NCI-H774 (cell line): ENCODE measurements at places on chromosomes 3 and 15.

DNA sequence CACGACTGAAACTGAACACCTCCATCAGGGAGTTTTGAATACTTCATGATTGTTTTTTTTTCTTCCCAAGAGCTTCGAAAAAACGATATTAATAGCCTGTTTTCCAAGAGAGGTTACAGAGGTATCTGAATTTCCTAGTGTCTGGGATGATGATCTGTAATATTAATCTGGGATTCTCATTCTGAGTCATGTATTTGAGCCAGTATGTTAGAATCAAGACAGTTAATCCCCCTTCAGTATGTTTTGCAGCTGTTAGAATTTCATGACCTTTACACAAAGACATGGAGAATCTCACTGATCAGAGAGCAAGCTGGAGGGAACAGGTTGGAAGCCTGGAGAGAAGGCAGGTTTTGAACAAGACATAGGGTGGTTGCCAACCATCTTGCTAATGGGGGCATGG, 234.5 kb upstream of the GAP43 start:
- DNase-seq, result no peak

DNA sequence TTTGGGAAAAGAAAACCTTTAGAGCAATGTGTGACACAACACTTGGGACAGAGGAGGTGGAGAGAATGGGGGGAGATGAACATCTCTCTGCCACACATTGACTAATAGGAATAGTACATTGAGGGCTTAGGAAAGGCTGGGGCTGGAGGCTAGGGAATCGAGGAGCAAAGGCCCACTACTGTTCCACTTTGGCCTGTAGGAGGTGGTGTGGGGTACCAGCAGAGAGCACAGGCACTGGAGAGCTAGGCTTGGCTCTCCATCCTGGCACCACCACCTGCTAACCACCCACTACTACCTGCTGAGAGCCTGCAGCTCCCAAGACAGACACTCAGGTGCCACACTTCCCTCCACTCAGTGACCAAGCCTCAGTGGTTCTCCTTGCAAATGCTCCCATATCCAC, 19.4 kb downstream of the CCDC32 start:
- no peak for DNase-seq

- peak; percentile 12 for DNase-seq
Measured at GRCh38 chr3:9915254-9916141, 1.4 kb upstream of the IL17RC start.

GRCh38 chr15:39156166-39156565, 424.7 kb upstream of the THBS1 start:
- DNase-seq, result no peak

DNA sequence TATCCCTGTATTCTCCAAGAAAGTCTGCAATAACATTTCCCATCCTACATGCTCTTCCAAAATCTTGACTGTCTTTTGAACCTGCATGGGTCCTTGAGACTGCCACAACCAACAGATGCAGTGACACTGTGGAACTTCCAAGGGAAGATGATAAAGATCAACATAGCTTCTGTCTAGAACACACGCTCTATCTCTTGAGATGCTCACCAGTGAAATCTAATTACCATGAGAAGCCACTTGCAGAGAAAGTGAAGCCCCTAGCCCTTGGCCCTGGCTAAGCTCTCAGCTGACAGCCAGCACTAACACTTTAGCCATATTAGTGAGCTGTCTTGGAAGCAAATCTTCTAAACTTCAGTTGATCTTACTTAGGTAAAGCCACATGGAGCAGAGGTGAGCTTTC, 36.6 kb downstream of the EOMES start:
- no peak for DNase-seq

GRCh38 chr3:1214933-1215332, 122.1 kb downstream of the CNTN6 start:
- DNase-seq, result no peak

DNA sequence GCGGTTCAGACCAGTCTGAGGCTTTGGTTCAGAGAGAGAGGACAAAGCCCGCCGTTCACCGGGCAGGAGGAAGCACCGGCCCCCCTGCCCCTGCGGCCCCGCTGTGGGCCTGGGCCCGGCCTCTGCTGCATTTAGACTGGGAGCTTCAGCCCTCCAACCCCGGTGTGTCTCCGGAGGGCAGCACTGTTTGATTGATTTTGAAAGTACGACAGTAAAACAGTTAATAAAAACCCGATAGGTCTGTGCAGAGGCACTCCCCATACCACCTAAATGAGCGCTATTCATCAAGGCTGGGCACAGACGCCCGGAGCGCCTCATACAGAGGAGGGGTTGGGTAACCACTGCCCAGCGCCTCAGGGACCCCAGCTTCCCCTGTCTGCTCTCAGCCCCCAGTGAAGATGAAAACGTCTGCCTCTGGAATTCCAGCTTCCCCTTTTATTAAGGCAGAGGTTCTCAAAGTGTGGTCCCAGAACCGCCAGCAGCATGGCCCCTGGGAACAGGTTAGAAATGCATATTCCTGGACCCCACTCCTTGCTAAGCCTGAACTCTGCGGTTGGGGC, 256.7 kb upstream of the TLE3 start:
- DNase-seq, result no peak

DNA sequence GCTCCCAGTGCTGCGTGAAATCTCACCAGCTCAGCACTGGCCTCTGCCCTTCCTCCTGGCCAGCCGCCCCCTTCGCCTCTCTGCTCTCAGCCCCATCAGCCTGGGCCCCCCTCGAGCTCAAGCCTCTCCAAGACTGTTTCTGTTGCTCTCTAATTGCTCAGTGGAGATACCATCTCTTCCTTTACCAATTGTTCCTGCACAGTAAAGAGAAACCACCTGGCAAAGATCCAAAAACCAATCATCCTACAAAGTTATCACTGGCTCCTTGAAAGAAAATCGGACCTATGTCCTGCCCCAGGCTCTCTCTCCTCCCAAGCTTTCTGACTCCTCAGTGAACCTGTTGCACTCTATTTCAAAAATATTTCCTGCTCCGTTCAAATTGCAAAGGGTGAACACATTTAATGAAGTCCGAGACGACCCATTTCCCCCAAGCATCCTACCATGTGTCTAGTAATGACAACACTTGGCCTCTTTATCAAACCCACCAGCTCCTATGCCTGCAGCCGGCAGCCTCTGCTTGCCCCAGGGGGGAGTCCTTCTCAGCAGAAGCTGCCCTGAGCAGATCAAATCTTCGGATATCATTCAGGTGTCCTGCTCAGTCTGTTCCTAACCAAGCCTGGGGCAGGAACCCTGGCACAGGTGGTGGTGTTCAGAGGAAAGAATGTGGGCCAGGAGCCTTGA, 53.7 kb upstream of the FAM174B start:
- DNase-seq, result no peak

DNA sequence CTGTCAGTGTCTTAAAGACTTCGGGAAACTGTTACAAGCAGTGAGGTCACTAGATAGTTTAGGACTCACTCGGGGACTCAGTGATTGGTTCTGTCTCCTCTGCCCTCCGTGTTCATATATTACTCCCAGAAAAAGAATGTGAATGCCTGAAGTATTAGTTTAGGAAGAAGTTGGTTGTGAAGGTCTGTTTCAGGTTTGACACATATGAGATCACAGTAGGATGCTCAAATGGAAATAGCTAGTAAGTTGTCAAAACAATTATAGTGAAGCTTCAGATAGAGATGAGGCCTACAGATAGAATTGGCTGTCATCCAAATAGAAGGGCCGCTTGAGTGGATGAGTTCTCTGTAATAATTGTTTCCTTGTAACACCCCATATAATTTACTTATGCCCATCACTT, 172.6 kb downstream of the PLCL2 start:
- no peak for DNase-seq

DNA sequence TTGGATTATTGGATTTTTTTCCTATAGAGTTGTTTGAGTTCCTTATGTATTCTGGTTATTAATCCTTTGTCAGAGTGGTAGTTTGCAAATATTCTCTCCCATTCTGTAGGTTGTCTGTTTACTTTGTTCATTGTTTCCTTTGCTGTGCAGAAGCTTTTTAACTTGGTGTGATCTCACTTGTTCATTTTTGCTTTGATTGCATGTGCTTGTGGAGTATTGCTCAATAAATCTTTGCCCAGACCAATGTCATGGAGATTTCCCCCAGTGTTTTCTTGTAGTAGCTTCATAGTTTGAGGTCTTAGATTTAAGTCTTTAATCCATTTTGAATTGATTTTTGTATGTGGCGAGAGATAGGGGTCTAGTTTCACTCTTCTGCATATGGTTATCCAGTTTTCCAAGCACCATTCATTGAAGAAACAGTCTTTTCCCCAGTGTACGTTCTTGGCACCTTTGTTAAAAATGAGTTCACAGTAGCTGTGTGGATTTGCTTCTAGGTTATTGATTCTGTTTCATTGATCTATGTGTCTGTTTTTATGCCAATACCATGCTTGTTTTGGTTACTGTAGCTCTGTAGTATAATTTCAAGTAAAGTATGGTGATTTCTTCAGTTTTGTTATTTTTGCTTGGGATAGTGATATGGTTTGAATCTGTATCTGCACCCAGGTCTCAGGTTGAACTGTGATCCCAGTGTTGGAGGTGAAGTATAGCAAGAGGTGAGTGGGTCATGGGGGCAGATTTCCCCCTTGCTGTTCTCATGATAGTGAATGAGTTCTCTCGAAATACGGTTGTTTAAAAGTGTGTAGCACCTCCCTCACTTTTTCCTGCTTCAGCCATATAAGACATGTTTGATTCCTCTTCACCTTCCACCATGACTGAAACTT, 46.1 kb upstream of the TNFSF10 start:
- DNase-seq, result no peak

DNA sequence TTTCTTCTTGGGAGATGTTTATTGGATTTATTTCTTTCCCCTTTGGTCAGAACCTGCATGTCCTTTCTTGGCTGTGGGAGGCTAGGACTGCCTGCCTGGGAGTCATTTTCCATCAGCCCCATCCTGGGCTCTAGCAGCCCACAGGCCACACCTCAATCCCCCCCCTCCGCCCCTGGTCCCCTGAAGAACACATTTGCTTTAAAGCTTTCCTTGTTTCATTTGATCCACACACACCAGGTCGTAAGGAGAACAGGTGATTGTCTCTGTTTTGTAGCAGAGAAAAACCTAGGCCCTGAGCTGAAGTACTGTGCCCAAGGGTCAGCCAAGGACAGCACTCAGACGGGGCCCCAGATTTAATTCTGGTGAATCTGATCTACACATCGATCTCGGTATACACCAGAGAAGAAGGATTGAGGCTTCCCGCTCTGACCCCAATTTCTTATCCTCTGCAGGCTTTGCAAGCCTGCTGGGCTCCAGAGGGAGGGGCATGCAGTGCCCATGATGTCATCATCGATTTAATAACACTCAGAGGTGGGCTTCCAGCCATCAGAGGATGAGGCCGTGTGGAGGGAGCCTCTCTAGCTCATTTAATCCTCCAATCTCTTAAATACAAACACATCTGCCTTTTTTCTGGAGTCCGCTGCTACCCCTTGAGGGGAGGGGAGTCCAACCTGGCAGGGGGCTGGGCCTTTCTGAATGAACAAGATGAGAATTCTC, 1.7 kb upstream of the CLN6 start:
- no peak for DNase-seq

DNA sequence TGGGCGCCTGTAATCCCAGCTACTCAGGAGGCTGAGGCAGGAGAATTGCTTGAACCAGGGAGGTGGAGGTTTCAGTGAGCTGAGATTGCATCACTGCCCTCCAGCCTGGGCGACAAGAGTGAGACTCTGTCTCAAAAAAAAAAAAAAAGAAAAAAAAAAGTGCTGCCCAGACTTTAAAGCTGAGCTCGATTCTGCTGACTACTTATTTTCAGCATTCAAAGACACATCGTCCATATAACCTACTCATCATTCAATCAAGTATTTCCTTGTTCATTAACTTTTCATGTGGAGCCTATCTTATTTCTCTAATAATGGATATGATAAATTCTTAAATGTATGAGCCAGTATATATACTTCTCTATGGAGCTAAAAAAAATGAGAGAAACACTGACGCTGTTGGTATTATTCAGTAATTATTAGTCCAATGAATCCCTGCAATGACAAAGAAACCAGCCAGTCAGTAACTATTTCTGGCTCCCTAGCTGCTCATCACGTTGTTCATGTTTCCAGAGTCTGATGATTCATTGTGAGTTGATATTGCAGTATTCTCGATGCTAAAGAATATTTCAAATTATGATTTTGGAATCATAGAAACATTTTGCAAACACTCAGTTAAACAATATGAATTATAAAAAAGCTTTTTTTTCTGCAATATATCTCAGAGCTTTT, 111.9 kb downstream of the RAP2B start:
- DNase-seq, result no peak

DNA sequence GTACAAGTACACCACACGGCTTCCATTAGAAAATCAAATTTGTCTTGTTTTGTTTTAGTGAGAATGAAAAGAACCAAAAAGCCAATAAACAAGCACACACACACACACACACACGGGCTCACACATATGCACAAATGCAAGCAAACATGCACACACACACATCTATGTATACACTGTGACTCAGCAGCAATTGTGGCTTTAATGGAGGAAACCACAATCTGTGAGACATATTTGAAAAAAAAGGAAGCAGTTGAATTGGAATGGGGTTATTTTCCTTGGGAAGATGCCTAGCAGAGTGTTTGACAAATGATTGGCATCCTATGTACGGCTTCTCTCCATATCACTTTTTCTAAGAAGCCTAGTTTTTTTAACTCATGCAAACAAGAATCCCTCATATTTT, 201.1 kb upstream of the ARRDC4 start:
- no peak for DNase-seq

- DNase-seq, result no peak
Measured at GRCh38 chr3:107913701-107914100, 177.1 kb downstream of the CD47 start.

DNA sequence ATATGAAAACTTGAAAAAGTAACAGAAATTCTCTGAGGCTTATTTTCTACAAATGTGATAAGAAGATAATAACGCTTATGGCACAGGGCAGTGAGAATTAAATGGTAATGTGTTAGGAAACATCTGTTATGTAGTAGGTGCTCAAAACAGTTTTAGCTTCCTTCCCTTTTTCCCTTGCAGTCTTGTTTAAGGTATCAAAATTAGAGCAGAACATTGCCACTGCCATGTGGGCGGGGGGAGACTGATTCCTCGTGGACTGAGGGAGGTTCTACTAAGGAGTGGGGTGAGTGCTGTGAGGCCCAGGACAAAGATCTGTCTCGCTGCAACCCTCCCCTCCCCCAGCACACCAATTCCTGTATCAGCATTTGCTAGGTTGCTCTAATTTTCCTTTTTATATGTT, 702.4 kb downstream of the TUSC7 start:
- DNase-seq, result no peak

GRCh38 chr3:146078031-146078430, 83.0 kb downstream of the PLOD2 start:
- DNase-seq, result no peak

GRCh38 chr3:140349938-140350337, 327.9 kb upstream of the TRIM42 start:
- DNase-seq, result no peak

DNA sequence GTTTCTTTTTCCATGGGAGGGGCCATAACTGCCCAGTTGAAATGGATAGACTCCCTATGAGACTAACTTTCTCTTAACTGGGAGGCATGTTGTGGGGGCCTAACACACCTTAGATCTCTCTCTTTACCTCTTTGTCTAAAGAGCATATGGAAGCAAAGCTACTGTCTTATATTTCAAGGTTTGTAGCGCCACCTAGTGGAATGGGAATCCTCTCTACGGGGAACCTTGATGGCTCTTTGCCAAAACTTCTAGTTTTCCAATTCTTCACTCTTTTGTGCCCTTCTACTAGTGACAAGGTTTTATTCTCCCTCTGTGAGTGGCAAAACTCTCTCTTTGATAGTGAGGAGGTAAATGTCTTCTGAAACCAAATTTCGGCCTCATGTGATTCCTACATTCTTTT, 1030.4 kb upstream of the CADM2 start:
- DNase-seq, result no peak
